ENCODE measurements at places on chromosomes 11 and 22.

- no peak for DNase-seq
Observed at GRCh38 chr11:127639916-127640315, 639.3 kb upstream of the KIRREL3 start.

- DNase-seq = no peak
Observed at GRCh38 chr22:17451316-17451715, 82.1 kb downstream of the CECR2 start.

DNA sequence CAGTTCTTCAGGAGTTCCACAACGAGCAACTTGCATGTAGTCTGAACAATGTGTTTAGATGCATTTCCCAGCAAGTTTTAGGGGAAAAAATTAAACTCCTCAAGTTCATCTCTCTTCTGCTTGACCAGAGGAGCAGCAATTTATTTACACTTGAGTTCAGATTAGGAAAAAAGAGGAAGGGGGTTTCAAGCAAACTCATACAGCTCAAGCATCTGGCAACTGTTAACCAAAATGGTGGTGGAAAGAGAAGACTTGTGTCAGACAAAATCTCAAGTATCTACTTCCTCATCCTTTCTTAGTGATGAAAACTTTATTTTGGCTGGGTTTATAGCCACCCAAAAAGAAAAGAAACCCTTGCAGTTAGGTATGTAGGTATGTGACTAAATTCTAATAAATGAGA lies 29.1 kb upstream of the PICALM start:
- no peak for DNase-seq

- no peak for DNase-seq
Observed at GRCh38 chr11:79244798-79245197, 196.0 kb downstream of the TENM4 start.

DNA sequence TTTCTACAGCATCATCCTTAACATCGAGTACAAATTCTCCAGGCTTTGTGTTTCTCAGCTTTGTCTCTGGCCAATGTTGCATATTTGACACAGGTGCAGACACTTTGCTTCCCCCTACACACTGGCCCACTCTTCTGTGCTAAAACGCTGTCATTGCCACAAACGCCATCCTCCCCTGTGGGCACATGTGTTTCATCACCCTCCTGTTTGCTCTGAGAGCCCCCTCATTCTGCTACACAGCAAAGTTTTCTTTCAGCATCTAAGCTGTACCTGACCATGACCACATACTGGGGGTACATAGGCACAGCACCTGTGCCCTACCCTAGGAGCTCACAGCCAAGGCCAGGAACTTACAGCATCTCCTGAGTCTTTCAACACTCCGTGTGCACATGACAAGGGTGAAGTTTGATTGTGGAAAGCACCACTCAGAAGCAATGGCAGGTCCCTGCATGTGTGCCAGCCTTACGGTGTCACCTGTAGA lies 7.9 kb upstream of the IGLL5 start:
- DNase-seq = no peak

GRCh38 chr22:20520093-20520511 lies 12.7 kb downstream of the MED15 start:
- no peak for DNase-seq

DNA sequence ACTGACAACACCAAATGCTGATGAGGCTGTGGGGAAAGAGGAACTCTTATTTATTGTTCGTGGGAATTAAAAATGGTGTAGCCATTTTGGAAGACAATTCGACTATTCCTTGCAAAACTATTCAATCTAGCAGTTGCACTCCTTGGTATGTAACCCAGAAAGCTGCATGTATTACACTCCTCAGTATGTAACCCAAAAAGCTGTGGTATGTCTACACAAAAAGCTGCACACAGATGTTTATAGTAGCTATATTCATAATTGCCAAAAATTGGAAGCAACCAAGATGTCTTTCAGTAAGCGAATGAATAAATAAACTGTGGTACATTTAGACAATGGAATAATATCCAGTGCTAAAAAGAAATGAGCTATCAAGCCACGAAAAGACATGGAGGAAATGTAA lies 4.9 kb downstream of the NNMT start:
- no peak for DNase-seq

DNA sequence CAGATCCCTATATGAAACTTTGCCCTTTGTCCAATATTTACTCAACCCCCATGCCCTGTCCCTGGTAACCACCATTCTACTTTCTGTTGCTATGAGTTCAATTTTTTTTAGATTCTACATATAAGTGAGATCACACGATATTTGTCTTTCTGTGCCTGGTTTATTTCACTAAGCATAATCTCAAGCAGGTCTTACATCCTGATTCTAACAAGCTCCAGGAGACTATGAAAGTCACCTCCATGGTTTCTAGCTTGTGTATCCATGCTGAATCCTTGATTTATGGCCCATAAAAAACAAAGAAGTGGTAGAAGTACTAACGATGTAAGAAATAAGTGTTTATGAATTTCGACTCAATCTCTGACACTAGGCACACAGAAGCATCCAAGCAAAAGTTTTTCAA lies 68.0 kb downstream of the OR5AK2 start:
- DNase-seq = no peak

DNA sequence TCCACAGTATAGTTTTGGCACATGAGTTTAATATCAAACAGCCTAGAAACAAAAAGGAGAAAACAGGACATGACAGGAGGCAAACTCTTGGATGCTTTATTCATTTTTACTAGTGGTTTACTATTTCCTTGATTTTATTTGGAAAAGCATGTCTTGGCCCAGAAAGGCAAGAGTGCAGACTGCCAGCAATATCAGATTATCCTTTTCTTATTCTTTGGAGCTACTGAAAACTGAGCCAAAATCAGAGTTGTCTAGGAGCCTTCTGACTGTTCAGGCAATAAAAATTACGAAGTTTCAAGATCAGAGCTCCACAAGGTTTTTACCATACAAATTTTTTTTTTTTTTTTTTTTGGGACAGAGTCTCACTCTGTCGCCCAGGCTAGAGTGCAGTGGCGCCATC lies 16.0 kb downstream of the CELF1 start:
- no peak for DNase-seq

GRCh38 chr11:88680806-88681205 lies 343.3 kb upstream of the CTSC start:
- no peak for DNase-seq

DNA sequence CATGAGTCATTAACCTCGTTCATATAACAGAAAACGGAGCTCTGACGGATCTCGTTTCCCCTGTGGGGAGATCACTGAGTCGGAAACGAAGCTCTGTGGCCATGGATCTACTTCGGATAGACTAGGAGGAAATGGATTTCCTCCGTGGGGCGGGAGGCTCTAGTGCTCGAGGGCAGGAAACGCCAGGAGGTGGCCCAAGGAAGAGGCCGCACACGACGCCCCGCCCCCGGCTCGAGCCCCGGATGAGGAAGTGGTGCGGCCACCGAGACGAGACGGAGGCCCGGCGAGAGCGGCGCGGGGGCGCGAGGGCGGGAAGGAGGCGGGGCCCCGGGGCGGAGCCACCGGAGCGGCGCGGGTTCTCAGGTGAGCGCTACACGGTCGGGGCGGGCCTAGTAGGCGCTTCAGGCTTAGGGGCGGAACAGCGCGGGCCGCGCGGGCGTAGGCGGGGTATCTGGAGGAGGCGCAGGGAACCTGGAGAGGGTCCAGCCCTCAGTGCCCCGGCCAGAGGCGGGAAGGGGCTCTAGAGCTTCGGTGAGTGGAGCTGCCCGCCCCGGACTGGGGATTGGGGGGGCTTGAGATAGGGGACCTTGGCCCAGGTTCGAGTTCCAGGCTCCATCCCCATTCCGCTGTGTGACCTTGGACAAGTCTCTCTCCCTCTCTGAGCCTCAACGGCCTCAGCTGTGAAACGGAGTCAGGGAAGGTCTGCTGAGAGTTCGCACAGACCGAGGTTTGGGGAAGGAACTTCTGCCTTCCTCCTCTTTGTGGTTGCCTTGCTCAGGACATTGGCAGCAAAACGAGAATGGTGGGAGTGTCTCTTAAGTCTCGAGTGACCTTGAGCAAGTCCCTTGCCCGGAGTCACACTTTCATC lies at the start of gene DEPDC5:
TSS of gene DEPDC5 (plus strand) at position 386 of the 868 bp plus-strand sequence. CDS start 903 bp downstream, outside the sequence.
- DNase-seq = peak; percentile 48

DNA sequence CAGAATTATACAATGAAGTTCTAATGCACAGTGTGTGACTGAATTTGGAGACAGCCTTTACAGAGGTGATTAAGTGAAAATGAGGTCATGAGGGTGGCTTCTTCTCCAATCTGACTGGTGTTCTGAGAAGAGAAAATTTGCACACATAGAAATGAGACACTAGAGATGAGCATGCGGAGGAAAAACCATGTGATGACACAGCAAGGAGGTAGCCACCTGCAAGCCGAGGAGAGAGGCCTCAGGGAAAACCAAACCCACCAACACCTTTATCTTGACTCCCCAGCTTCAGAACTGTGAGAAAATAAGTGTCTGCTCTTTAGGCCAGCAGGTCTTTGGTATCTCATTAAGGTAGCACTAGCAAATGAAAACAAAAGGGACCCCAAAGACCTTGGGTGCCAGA lies 93.2 kb downstream of the GGTLC2 start:
- DNase-seq = no peak

GRCh38 chr11:23227078-23227445 lies 366.8 kb upstream of the CCDC179 start:
- no peak for DNase-seq

DNA sequence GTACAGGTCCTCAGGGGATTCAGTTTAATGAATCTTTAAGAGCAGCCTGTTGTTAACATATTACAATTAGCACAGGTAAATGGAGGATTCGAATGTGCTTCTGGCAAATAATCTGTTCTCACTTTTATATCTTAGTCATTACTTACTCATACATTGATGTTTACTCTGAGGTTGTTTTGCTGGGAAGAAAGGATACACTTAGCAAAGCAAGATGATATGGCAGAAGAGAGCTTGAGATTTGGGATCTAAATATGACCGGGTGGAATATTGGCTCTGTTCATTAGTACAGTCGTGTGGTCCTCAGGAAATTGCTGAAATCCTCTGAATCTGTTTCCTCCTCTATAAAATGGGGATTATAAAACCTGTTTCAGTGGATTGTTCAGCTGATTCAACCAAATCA lies 59.7 kb downstream of the SPON1 start:
- no peak for DNase-seq

- no peak for DNase-seq
Observed at GRCh38 chr22:23862103-23862502, 4.4 kb downstream of the SLC2A11 start.

- no peak for DNase-seq
Observed at GRCh38 chr11:6476571-6476970, 2.8 kb upstream of the TRIM3 start.

DNA sequence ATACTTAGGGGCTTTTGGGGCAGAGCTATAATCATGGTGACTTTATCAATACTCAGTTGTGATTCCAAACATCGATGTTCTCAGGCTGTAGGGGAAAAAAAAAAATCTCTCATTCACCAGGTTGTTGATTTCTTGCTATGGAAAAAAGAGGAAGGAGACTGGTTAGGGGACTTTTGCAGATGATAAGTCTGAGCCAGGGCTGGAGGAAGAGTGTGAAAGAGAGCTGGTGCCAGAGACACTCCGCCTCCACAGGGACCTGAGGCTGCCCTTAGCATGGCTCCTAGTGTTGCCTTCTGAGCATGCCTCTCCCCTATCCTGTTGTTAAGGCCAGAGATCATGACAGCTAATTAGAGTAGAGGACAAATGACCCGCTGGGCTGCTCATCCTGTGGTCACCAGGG lies 16.9 kb downstream of the UPB1 start:
- no peak for DNase-seq

- DNase-seq = no peak
Observed at GRCh38 chr11:85718991-85719807, 33.2 kb upstream of the CCDC89 start.

DNA sequence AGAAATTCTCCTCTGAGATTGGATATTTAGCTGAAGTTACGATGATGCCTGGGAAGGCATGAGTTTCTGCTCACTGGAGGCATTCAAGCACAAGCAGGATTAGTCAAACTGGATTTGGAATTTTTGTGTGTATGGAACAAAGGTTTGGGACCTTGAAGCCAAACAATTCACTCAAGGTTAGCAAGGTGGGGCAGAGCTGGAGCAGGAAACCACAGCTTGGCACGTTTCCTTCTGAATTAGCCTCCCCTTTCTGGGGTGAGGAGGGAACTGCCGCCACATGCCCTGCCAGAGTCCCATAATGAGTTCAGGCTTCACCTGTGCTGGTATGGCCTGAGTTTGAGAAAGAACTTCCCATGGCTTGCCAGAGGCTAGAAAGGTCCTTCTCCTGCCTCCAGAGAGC lies 50.9 kb upstream of the RRAS2 start:
- DNase-seq = no peak

GRCh38 chr22:44847380-44847779 lies 95.0 kb downstream of the ARHGAP8 start:
- DNase-seq = no peak

DNA sequence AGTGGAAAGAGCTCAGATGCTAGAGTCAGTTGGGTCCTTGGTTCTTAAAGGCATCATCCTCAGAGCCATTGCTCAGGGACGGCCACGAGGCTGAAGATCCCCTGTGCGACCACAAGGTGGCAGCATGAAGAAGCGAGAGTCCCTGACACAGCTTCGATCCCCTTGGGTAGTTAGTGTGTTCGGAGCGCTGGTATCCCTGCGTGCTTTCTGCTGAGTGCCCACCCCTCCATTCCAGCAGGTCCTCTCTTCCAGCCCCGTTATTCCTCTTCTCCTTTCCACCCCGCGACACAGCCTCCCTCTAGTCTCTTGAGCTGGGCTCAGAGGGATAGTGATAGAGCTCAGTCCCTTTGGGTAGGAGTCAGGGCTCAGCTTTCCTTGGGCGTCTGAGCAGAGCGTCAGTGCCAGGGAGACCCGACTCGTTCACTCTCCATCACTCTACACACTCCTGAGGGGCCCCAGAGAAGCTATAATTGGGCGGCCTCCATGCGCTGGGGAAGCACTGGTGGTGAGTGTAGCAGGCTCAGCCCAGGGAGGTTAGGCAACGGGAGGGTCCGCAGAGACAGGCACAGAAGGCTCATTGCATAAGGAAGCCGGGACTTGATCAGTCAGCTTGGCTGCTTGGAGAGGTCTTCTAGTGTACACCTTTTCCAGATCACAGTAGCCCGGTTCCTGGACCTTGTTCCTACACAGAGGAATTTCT lies at the start of gene OR51D1:
TSS of gene OR51D1 (plus strand) at position 516 of the 700 bp plus-strand sequence. CDS start 2,314 bp downstream, outside the sequence.
- peak; percentile 5 for DNase-seq

- DNase-seq = no peak
Observed at GRCh38 chr11:110177086-110177456, 83.9 kb downstream of the ZC3H12C start.

DNA sequence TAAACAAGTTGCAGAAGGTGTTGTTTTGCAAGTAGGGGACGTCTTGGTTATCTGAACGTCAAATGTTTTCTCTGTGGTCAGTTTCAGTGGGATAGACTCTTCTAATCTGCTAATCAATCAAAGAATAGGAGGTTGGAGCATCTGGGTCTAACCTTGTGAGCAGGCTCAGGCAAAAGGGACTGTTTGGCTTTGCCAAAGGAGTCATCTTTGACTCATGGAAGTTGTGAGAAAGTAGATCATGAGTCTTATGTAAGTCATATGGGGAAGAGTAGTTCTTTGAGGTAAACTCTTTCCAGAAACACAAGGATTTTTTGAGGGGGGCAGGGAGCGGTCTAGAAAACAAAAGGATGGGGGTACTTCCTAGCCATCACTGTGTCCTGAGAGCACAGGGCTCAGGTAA lies 27.1 kb upstream of the TOP3B start:
- DNase-seq = no peak

DNA sequence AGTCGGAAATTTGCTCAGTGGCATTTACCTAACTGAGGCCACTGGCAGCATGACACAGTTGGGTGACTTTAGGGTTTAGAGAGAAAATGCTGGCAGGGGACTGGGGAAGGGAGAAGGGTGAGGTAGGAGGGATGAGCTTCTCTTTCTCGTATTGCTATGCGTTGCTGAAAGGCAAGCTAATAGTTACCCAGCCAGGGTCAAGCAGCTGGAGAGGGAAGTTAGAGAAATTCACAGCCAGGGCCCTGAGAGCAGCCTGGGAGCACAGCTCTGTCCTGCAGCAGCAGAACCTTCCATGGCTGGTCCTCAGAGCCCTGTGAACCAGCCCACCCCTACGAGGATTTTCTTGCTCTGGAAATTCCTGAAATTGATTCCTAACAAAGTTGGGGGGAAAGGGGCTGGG lies 679.6 kb downstream of the NTM start:
- no peak for DNase-seq
